ENCODE measurements at places on chromosomes 3 and 15.

- no peak for DNase-seq
Observed at GRCh38 chr15:70387081-70387480, 289.4 kb upstream of the TLE3 start.

GRCh38 chr3:174332391-174332790, 526.7 kb upstream of the NAALADL2 start:
- no peak for DNase-seq

GRCh38 chr15:74124196-74124595, 6.2 kb upstream of the ISLR2 start:
- DNase-seq: no peak

- no peak for DNase-seq
Observed at GRCh38 chr3:40240921-40241320, 68.6 kb upstream of the EIF1B start.

DNA sequence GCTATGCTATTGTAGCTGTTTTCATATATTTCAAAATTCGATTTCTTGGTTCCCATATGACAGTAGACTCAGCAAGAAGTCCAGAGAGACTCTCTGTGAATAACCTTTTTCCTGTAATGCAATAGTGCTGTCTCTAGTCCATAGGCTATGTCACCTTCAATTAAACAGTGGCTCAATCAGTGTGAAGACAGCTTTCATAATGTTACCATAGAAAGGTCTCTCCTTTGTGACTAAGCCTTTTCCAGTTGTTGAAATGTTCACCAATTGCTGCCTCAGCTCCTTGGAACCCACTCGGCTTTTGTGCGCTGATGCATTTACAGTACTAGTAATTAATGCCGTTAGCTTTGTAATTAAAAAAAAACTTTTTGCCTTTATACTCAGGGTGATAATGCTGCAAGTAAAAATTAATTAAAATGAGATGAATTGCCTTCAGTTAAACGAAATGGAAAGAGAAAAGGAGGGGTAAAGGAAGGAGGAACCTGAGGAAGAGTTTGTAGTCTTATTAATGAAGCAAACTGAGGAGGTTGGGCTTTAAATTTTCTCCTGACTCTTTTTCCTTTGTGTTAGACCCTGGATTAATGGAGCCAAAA, 214.8 kb downstream of the LSAMP start:
- no peak for DNase-seq

DNA sequence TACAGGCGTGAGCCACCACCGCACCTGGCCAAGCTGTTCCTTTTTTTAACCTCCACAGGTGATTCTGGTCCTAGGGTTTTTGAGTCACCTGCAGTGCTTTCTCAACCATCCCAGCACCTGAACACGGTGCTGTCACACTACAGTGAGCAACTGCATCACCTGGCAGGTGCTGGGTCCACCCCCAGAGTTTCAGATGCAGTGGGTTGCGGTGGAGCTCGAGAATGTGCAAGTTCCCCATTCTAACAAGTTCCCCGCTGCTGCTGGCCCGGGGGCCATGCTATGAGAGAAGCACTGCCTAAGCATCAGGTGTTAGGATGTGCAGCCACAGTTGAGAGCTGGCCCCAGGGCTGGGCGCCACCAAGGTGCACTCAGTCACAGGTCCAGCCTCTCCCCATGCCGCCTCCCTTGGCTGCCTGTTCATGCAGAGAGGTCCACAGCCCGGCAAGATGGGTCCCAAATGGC, 18.0 kb downstream of the ISG20 start:
- no peak for DNase-seq

DNA sequence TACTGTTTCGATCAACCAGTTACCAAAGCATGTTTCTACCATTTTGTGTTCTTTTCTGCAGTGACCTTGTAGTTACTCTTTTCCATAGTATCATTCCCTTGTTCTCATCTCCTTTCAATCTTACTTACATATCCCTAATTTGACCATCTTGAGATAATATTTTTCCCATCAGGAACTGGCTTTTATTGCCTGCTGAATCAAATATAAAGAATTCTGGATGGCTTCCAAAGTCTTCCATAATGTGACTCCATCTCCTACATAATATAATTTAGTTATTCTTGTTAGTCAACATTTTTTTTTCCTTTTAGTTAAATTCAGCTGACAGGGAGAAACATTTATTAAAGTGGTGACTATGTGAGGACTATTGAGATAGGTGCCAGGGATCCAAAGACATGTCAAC, 7.0 kb downstream of the USP8 start:
- no peak for DNase-seq

- no peak for DNase-seq
Observed at GRCh38 chr3:14388201-14388600, 14.2 kb upstream of the SLC6A6 start.

GRCh38 chr15:87343966-87344365, 912.6 kb downstream of the NTRK3 start:
- DNase-seq: no peak

DNA sequence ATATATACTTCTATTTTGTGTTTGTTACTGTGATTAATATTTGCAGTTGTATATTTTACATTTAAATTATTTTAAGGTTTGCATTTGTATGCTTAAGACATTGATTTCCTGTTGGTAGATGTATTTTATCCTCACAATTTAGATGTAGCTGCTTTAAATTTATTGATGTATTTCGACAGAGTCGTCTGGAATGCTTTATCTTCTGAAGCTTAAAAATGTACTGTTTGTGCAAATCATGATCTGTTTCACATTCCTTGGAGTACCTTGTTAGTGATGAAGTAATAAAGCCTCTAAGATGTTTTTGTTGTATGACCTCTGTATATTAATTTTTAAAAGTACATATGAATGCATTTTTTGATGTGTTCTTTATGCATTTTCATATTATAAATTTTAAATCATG, 1.9 kb downstream of the CHD2 start:
- no peak for DNase-seq

DNA sequence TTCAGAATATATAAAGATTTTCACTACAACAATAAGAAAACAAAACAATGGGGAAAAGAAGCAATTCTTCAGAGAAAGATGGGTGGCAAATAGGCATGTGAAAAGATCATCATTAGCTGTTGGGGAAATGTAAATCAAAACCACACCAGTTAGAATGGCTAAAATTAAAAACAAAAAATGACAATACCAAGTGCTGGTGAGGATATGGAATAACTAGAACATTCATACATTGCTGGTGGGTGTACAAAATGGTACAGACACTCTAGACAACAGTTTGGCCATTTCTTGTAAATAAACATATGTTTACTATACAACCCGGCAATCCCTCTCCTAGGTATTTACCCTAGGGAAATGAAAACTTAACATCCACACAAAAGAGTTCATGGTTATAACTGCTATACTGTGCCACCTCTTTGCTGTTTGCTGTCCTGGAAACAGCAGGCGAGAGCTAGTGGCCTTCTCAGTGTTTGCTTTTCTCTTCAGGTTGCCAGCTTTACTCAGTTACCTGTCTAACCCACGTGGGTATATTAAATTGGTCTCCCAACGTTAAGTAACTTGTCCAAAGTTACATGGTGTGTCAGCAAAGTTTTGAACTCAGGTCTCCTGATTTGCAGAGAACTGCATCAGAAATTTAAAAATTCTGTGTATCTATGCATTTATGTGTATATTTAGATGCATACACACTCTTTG, 4.6 kb upstream of the NIT2 start:
- no peak for DNase-seq

DNA sequence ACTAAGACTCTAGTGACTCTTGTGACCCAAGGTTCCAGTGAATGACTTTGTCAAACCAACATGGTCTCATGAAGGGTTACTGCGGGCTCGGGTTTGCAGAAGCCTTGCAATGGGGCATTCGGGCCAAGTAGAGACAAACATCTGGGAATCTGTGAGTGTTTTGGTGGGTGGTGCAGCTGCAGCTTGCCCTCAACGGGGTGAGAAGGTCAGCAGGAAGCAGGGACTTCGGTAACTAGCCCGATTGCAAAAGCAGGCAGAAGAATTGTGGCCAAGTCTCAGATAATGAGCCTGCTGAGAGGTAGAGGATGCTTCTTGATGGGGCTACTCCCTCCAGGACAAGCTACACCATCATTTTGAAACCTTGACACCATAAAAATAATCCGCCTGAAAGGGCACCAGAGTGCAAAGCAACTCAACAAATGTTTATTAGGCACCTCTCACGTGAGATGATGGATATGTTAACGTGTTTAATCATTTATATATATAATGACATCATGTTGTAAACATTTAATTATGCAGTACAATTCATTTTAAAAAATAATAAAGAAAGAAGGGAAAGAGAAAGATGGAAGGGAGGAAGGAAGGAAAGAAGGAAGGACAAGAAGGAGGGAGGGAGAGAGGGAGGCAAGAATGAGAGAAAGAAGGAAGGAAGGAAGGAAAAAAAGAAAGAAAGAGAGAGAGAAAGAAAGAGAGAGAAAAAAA, 263.9 kb upstream of the IGF1R start:
- no peak for DNase-seq

GRCh38 chr3:61733876-61734275, 172.5 kb downstream of the PTPRG start:
- no peak for DNase-seq

DNA sequence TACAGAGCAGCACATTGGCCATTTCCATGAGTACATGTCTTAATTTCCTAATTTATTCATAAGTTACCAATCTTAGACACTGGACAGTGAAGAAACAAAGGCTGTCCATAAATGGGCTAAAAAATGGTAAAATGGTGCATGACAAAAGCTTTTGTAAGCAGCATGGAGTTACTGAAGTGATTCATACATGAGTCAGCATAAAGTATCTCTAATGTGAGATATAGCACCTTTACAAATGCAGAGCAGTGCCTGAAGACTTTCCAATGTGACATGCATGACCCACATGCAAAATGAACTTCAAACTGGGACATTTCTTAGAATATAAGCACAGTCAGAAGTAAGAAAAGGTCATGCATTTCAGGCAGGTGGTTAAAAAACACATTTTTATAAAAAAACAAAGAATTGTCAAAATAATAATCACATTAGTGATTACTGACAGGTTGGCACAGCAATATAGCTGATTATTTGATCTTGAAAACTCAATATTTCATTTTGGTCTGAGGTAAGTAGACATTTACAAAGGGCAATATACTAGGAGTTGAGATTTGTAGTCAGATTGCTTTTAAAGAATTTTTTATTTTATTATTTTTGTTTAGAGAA, 299.3 kb downstream of the PLCL2 start:
- no peak for DNase-seq

DNA sequence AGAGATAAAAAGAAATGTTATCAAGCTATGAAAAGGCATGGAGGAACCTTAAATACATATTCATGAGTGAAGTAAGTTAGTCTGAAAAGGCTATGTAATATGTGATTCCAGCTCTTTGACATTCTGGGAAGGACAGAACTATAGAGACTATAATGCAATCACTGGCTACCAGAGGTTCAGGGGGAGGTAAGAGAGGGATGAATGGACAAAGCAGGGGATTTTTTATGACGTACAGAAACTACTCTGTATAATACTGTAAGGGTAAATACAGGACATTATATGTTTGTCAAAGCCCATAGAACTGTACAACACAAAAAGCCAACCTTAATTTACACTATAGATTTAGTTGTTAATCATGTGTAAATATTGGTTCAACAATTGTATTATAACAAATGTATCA, 46.1 kb downstream of the MCTP2 start:
- DNase-seq: no peak

DNA sequence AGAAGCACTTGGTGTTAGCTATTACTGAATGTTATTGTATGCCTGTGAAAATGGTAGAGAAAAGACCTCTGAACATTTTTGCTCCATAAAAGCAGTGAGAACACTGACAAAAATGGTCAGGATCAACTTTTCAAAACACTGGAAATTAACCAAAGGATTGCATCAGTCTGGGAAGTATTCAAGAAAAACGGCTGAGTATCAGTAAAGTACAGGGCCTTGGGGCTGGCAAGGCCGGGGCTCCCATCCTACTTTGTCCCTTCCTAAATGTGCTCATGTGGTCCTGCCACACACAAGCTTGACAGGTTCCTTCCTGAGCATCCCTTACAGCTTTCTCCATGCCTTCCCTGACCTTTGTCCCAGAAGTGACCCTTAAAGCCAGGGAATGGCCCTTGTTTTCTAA, 84.0 kb downstream of the CFAP20DC start:
- DNase-seq: no peak

DNA sequence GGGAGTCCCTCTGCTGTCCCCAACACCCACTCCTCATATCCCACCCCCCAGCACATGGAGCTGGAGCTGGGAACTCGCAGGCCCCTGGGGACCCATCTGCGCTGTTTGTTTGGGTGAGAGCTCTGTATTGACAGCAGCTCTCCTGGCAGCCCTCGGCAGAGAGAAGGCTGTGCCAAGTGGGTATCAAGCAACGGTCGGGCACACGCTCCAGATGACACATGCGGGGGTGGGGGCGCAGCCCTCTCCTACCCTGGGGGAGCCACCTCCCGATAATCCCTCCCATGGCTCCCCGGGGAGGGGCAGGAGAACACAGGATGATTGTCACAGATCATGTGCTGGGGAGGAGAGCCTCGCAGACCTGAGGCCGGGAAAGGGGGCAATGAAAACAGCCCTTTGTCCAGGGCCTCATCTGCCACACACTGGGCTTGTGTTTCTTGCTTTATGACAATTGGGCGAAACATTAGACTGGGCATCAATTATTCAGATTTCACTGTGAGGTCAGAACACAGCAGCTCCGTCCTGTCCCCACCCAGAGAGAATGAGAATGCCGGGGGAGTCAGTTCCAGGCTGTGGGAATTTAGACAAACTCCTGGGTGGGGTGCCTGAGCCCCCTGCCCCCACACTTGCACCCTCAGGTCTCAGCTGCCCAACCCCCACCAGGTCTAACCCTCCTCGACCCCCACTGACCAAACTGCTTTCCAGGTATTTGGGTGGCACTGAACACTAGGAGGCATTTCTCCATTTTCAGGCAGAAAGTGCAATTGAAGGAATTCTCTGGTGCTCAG, 46.4 kb upstream of the KLF13 start:
- DNase-seq: no peak

DNA sequence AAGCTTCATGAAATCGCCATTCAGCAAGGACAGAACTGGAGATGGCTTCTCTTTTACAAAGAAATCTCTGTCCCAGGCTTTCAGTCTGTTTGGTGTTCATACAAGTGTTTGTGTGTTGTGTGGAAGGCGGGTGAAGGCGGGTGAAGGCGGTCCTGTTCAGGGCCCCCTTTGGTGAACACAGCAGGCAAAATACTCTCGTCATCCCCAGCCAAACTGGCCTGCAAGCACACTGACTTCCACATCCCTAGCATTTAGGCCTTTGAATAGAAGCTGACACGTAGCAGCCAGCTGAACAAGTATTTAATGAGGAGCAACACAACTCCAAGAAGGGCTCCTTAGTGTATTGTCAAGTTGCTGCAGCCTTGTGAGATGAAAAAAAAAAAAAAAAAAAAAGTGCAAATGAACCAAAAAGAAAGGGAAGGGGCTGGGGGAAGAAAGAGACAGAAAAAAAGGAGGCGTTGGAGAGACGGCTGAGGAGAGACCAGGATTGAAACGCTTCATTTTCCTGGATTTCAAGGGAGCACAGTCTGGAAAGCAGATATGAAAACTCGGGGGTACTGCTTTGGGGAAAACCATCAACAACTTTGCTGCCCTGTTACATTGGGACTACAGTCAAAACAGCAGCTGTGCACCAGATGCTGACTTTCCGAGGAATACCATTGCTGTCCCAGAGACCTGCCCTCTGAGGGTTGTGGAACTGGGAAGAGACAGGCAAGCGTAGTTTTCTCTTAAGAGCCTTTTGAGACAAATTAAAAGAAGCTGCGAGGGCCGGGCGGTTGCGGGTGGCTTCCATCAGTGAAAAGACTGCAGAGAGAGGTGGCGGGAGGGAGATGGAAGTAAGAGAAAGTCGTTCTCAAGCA, 74.6 kb downstream of the TGFBR2 start:
- no peak for DNase-seq
